ENCODE measurements at places on chromosomes 13 and 19.
A peak's percentile ranks its signal among the peaks of the same experiment; 100 is the strongest.

DNA sequence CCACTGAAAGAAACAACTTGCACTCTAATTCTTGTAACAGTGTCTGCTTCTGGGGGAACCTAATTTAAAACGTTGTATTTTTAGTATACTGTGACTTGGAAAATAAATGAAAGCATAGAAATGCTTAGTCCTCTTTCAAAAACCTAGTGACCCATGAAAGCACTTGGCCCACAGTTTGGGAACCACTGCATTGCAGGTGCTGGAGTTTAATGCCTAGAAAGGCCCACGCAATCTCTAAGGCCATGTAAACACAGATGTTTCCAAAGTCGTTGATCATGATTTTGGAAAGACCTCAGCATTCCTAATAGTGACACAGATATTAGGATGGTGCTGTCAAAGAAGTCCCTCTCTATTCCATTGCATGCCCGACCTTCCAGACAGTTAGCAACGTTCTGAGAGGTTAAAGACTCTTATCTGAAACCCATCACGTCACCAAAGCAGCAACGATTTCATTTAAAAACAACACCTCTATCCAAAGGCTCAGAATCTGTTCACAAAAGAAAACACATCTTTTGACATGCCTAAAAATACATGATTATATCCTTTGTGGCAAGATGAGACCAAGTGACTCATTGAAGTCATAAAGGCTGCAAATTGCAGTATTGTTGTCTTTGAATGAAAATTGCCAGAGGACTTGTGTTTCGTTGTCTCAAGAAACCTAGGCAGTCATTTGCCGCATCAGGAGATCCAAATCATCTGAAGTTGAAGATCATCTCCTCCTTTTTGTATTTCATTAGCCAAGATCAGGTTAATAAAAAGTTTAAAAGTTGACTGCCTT is 328.0 kb upstream of the ZNF507 start:
- H3K4me1 ChIP-seq = peaks cover 2% of the 10 kb centered on the region
- H3K27ac ChIP-seq = no peak overlapping the region
- H3K36me3 ChIP-seq = no peaks in the 10 kb centered on the region
- no peak for DNase-seq
- H3K4me3 ChIP-seq = no peak overlapping the region
- H3K27me3 ChIP-seq = no peaks in the 10 kb centered on the region

- H3K4me3 ChIP-seq = no peak overlapping the region
- H3K4me1 ChIP-seq = no peaks in the 10 kb centered on the region
- no peak for DNase-seq
- no peaks in the 10 kb centered on the region for H3K27me3 ChIP-seq
- no peaks in the 10 kb centered on the region for H3K36me3 ChIP-seq
- no peak overlapping the region for H3K27ac ChIP-seq
Observed at GRCh38 chr13:47397739-47398138, 500.9 kb upstream of the HTR2A start.

DNA sequence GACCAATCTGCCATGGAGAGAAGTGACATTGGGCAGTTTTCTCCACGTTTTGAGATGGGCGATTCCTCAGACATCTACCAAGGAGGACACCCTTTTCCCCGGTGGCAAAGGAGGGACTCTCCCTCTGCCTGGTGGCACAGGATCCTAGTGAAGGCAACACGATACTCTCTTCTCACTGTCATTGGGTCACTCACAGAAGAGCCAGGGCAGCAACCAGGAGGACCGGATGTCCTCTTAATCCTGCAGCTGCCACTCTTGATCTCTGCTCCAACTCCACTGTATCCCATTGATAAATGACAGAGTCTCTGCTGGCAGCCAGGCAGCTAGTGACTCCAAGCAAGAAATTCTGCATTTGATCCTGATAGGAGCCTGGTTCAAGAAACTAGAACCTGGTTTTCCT is 42.2 kb downstream of the COL4A2 start:
- H3K4me1 ChIP-seq = no peaks in the 10 kb centered on the region
- DNase-seq = no peak
- H3K27ac ChIP-seq = no peak overlapping the region
- peaks cover 41% of the 10 kb centered on the region for H3K36me3 ChIP-seq

GRCh38 chr13:67880916-67881315 is 650.8 kb upstream of the PCDH9 start:
- H3K4me3 ChIP-seq = no peak overlapping the region
- H3K27ac ChIP-seq = no peak overlapping the region
- H3K36me3 ChIP-seq = no peaks in the 10 kb centered on the region
- H3K27me3 ChIP-seq = no peaks in the 10 kb centered on the region
- DNase-seq = no peak

DNA sequence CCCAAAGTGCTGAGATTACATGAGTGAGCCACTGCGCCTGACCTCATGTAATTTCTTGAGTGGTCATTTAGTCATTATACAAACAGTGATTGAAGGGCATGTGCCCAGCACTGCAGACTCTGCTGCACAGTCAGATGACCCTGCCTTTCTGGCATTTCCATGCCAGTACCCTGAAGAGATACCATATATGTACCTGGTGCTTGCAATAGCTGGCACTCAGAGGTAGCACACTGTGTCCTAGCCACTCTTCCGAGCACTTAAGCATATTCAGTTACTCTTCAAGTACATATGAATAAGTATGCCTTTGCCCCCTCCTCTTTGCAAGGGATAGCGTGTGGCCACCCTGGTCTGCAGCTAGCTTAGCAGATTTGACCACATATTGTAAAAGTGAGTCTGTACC is 15.5 kb downstream of the STX10 start:
- no peak overlapping the region for H3K4me3 ChIP-seq
- no peaks in the 10 kb centered on the region for H3K4me1 ChIP-seq
- no peak overlapping the region for H3K27ac ChIP-seq
- no peaks in the 10 kb centered on the region for H3K27me3 ChIP-seq
- peaks cover 62% of the 10 kb centered on the region for H3K36me3 ChIP-seq

GRCh38 chr13:32811297-32811800 is 204.9 kb upstream of the KL start:
- no peaks in the 10 kb centered on the region for H3K36me3 ChIP-seq
- H3K4me3 ChIP-seq = no peak overlapping the region
- H3K27me3 ChIP-seq = no peaks in the 10 kb centered on the region
- no peaks in the 10 kb centered on the region for H3K4me1 ChIP-seq
- H3K27ac ChIP-seq = no peak overlapping the region

DNA sequence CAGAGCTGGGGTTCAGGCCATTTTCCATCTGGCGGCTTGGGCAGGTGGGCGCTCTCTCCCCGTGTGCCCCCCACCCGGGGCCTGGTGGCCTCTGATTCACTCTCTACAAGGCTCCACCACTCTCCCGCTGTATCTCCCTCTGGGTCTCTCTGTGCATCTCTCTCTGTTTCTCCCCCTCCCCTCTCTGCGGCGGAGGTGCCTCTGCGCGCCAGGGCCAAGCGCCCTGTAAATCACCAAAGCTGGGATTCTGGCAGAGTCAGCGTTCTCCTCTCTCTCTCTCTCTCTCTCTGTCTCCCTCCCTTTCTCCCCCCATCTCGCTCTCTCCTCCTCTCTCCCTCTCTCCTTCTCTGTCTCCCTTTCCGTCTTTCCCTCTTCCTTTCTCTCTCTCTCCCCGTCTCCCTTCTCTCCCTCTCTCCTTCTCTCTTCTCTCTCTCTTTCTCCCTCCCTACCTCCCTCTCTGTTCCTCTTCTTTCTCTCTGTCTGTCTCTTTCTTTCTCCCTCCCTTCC is 3.9 kb downstream of the NFIC start:
- DNase-seq = no peak
- no peaks in the 10 kb centered on the region for H3K36me3 ChIP-seq
- no peak overlapping the region for H3K4me3 ChIP-seq
- H3K4me1 ChIP-seq = no peaks in the 10 kb centered on the region
- peaks cover 87% of the 10 kb centered on the region for H3K27me3 ChIP-seq

- no peaks in the 10 kb centered on the region for H3K4me1 ChIP-seq
- DNase-seq = no peak
- H3K27me3 ChIP-seq = no peaks in the 10 kb centered on the region
- H3K4me3 ChIP-seq = no peak overlapping the region
Observed at GRCh38 chr13:36875961-36876360, 44.1 kb downstream of the SMAD9 start.

- no peaks in the 10 kb centered on the region for H3K4me1 ChIP-seq
- no peaks in the 10 kb centered on the region for H3K27me3 ChIP-seq
- H3K4me3 ChIP-seq = no peak overlapping the region
- peaks cover 64% of the 10 kb centered on the region for H3K36me3 ChIP-seq
- no peak for DNase-seq
Observed at GRCh38 chr19:54938906-54939305, 8.4 kb downstream of the NLRP7 start.

- H3K27me3 ChIP-seq = no peaks in the 10 kb centered on the region
- DNase-seq = no peak
- H3K36me3 ChIP-seq = no peaks in the 10 kb centered on the region
- no peak overlapping the region for H3K4me3 ChIP-seq
Observed at GRCh38 chr19:6877766-6878165, 9.6 kb upstream of the ADGRE1 start.

DNA sequence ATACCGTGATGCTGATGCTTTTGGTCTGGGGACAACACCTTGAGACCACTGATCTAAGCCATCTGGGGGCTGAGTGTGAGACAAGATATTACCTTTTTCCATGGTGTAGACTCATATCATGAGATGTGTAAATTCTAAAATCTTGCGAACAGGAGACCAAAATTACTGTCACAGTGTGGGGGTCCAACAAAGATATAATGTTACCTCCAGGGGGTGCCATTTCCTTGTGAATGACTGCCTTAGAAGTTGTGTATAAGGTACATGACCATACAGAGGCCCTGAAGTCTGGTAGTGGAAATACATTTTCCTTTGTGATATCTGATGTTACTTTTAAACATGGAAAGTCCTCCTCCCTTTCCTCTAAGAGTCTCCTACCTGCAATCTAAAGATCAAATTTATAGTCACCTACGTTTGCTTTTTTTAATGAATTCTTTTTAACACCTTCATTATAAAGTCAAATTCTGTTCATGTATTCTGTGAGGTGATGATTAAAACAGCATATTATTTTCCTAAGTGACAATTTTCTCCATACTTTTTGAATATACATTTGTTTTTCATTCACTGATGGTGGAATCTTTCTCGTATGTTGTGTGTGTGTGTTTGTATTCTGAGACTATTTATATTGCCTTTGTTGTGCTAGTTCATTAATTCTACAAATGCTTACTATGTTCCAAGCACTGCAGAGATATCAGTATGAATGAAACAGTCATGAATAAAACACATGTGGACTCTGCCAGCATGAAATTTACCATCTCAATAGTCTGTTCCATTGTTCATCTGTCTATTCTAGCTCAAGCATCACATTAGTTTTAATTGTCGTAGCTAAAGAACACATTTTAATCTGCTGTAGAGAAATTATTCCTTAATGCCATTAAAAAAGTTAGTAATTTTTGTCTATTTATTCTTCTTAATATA is 113.7 kb downstream of the RFC3 start:
- peak; percentile 63 for DNase-seq
- H3K27ac ChIP-seq = no peak overlapping the region
- no peak overlapping the region for H3K4me3 ChIP-seq
- no peaks in the 10 kb centered on the region for H3K36me3 ChIP-seq
- H3K27me3 ChIP-seq = no peaks in the 10 kb centered on the region
- H3K4me1 ChIP-seq = no peaks in the 10 kb centered on the region

DNA sequence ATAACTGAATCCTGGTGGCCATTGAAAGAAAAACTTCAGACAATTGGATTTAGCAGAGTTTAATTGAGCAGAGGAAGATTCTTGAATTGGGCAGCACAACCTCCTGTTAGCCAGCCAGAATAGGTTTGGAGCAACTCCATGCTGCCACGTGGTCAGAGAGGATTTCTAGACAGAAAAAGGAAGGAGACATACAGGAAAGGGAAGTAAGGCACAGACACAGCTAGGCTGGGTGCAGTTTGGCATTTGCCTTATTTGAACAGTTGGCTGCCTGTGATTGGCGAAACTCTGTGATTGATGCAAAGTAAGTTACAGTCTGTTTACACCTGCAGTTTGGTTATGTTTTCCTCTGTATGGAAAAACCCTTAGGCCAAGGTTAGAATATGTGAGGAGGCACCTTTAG is 85.8 kb upstream of the SPATA13 start:
- H3K4me3 ChIP-seq = no peak overlapping the region
- no peaks in the 10 kb centered on the region for H3K36me3 ChIP-seq
- no peak for DNase-seq
- H3K27me3 ChIP-seq = no peaks in the 10 kb centered on the region

DNA sequence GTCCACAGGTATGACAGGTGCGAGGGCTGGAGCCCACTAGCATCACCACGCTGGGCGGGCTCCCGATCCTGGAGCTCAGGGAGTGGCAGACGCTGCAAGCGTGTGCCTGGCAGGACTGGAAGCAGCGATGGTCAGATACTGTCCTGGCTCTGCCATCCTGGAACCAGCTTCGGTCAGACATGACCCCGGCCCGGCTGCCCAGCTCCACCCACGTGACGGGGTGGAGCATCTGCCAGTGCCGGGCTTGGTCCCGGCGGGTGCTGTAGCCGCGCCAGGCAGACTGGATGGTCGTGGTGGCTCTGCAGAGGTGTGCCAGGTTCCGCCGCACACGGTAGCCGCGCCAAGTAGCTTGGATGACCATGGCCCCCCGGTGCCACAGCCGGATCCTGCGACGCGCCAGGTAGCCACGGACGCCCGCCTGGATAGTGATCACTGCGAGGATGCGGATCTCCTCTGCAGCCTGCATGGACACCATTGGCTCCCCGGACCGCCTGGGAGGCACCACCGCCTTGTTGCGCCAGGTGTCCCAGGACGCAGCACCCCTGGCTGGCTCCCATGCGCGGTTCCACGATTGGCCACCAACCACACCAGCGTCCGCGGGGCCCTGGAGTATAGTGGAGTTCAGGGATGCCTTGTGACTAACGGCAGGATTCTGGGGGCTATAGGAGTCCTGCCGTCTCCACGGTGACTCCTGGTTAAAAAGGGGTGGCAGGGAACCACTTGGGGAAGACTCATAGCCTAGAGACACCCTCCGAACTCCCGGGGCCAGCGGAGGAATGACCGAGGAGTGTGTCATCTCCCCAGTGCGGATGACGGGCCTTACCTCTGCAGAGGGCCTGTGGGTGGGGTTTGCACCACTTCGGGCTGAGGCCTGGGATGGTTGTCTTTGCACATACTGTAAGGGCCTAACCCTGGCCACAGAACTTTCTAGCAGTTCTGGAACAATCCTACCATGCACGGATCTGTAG is 16.5 kb downstream of the IQCN start:
- H3K36me3 ChIP-seq = no peaks in the 10 kb centered on the region
- H3K27me3 ChIP-seq = peaks cover 20% of the 10 kb centered on the region
- no peak overlapping the region for H3K4me3 ChIP-seq

DNA sequence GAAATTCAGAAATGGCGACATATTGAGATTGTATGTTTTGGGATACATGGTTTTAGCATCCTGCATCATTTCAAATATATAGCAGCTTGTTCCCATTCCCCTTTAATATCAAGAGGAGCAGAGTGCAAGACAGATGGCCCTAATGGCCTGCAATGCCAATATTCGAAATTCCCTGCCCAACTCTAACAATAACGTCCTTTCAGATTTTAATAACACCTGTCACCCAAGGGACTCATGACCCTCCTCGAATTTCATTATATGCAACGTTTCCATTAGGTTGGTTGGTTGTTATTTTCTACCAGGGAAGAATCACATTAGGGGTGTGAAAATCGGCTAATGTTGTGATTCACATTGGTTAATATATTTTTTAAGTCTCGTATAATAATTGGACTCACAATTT is 170.0 kb downstream of the TNFSF13B start:
- H3K4me3 ChIP-seq = no peak overlapping the region
- H3K27ac ChIP-seq = no peak overlapping the region
- DNase-seq = no peak
- H3K27me3 ChIP-seq = no peaks in the 10 kb centered on the region
- no peaks in the 10 kb centered on the region for H3K36me3 ChIP-seq
